ENCODE measurements at places on chromosomes 2 and 18.

- DNase-seq: no peak
These were observed 25.2 kb upstream of the RGPD4 start for GRCh38 chr2:107801498-107801897.

- DNase-seq: no peak
These were observed 317.4 kb downstream of the EN1 start for GRCh38 chr2:118529908-118530599.

DNA sequence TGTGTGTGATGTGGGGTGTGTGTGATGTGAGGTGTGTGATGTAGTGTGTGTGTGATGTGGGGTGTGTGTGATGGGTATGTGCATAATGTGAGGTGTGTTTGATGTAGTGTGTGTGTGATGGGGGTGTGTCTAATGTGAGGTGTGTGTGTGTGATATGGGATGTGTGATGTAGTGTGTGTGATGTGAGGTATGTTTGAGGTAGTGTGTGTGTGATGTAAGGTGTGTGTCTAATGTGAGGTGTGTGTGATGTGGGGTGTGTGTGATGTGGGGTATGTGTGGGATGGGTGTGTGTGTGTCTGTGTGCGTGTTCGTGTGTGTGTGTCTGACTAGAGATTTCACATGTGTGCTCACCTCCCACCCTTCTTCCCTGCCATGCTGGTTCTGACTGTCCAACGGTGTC, 56.3 kb downstream of the TWIST2 start:
- no peak for DNase-seq

GRCh38 chr2:237670641-237671040, 43.3 kb downstream of the LRRFIP1 start:
- DNase-seq: no peak

- DNase-seq: peak; percentile 35
These were observed at the start of gene AFF3 for GRCh38 chr2:100142393-100142792. Gene AFF3, minus strand, starts transcription at chr2:100142590. Its CDS starts 38,136 bp downstream, at chr2:100104454.

- no peak for DNase-seq
These were observed 151.6 kb downstream of the DTNB start for GRCh38 chr2:25521665-25522387.

DNA sequence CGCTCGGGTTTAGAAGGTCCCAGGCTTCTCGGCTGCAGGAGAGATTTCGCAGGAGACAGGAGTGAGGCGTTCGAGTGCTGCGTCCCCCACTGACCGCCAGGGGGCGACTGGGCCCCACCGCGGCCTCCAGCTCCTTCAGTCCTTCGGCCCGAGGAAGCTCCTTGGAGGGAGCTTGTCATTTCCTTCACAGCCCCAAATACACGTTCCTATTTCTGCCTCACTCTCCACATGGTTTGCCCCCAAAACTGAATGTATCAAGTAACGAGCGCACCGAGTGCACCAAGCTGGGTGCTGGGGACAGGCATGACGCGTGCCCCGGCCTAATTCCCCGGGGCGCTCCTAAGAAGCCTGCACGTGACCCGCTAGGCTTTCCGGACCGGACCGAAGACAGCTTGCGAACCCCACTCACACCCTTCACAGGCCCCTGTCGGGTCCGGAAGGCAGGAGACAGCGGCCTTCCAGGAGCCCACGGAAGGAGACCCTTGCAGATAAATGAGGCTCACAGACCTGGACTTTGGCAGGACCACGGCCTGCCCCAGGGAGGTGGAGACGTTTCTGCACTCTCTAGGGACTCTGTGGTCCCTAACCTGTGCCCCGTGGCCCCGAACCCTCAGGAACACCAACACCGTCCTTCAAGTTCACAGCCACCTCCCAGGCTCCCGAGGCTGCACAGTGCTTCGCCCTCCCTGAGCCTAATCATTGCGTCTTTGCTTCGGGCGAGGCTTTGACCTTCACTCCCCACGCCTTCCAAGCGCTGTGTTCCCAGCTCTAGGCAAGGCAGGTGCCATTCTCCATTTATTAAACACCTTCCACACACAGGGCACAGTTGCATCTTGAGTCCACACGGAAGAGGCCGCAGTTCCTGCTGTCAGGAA, 13.0 kb upstream of the FAHD2A start:
- peak; percentile 76 for DNase-seq

- peak; percentile 69 for DNase-seq
These were observed 41.6 kb downstream of the INO80C start for GRCh38 chr18:35455926-35456763.

DNA sequence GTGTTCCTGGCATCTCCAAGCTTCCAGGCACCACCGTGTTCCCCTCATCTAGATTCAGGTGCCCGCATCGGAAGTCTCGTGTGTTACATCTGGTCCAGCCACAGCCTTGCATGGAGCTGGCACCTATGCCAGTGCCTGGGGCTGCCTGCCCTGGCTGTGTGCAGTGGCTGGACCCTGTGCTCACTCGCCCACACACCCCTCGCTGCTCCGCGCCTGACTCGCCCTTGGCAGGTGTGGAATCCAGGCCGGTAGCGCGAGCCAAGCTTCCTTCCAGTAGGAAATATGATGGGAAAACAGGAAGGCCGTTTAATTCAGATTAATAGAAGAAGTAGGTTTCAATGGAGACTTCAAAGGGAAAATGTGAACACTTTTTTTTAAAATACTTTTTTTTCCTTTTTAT, 78.0 kb downstream of the PTPN4 start:
- DNase-seq: peak; percentile 34

DNA sequence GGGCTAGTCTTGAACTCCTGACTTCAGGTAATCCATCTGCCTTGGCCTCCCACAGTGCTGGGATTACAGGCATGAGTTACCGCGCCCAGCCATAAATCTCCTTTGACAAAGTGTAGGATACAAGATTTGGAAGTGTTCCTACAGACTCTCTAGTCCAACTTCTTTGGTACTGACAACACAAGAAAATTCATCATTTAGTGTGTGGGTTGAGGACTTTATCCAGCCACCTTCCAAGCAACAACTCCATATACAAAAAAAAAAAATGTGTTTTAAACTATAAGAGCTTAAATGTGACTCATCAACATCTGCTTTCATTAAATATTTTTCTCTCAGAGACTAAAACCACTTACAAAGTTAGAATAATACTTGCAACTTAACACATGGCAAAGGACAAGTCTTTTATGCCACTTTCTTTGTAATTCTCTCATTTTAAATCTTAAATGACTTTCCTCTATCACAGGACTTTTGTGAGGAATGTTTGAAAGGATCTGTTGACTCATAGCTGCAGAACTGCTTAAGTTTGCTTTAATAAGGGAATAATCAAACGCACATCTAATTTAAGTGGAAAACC, 46.2 kb upstream of the ITGAV start:
- DNase-seq: no peak

DNA sequence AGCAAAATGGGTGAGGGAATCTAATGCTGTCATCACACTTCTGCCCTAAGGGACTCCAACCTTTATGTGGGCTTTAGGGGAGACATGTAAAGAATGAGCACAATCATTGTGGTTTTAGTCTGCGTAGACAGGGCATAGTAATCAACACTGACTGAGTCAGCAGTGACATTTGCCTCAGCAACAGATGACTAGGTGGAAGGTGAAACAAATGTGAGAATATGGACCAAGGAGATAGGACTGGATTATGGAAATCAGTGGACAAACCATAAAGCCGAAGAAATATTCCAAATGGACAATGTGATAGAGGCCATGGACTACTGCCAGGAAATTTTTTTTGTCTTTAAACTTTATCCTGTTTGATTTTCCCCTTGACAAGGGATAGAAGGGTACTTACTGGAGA, 83.9 kb downstream of the PDK1 start:
- no peak for DNase-seq

- no peak for DNase-seq
These were observed 60.8 kb downstream of the CRACDL start for GRCh38 chr2:98875081-98875728.

DNA sequence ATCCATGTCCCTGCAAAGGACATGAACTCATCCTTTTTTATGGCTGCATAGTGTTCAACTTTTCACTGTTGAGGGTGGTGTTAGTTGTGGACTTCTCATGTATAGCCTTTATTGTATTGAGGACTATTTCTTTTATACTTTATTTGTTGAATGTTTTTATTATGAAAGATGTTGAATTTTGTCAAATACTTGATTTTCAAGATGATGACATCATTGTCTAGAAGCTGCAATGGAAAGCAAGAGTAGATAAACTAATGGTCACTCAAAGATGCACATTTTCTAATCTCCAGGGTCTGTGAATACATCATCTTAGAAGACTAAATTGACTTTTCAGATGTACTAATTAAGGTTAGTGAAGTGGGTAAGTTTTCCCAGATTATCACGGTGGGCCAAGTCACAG, 1117.0 kb downstream of the DSC3 start:
- DNase-seq: no peak

DNA sequence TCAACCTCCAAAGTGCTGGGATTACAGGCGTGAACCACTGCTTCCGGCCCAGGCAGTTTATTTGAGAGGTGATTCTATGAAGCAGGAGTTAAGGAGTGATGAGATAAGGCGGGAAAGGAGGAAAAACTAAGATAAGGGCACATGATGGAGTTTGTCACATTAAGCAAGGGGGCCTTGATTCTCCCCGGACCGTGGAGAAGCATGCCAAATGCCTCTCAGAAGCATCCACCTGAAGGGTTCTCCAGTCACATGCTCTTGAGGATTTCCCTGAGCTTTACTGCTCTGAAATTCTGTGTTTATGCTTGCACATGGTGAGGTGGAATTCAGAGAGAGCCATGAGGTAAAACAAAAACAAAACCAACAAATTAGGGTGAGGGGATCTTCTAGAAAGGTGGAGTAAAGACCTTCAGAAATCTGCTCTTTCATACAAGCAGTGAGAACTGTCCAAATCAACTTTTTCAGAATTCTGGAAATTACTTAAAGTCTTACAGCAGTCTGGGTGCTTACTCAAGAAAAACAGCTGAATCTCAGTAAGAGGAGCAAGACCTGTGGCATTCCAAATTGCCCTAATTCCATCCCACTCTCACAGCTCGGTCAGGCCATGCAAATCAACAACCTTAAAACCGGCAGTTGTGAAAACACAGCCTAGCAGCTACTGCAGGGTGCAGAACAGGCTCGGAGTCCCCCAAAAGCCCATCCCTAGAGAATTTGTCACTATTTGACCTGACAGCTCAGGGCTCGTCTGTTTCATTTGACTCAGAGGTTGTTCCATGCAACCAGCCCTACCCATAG, 69.1 kb upstream of the CTLA4 start:
- no peak for DNase-seq

GRCh38 chr2:155733091-155733853, 599.2 kb downstream of the NR4A2 start:
- no peak for DNase-seq

DNA sequence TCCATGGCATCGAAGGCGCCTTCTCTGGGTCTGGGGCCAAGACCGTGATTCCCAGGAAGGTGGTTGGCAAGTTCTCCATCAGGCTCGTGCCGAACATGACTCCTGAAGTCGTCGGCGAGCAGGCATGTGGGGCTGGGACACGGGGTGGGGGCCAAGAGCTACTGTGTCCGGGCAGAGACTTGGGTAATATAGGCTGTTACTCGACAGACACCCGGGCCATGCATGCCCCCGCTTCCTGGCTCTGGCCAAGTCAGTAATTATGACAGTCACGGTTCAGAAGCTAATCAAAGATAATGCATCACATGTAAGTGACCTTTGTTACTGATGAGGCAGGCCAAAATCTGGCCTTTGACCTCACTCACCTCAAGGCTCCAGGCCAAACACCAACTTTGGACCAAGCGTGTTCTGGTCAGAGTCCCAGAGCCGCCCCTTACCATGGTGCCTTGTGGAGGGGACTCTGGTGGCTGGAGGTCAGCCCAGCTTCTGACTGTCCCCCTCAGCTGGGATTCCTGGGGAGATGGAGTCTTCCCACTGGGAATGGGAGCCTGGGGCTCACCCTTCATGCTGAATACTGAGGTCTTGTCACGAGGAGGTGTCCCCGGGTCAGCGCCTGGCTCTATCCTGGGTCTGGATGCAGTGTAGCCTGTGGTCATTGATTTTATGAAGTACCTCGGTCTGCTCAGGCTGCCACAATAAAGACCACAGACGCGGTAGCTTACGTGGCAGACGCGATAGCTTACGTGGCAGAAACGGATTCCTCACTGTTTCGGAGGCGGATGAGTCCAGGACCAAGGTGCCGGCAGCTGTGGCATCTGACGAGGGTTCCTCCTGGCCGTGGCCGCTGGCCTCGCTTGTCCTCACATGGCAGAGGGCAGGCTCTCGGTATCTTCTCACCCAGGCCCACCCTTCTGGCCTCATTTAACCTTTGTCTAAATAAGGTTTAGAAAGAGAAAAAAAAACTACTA, 17.7 kb upstream of the CNDP1 start:
- DNase-seq: no peak

DNA sequence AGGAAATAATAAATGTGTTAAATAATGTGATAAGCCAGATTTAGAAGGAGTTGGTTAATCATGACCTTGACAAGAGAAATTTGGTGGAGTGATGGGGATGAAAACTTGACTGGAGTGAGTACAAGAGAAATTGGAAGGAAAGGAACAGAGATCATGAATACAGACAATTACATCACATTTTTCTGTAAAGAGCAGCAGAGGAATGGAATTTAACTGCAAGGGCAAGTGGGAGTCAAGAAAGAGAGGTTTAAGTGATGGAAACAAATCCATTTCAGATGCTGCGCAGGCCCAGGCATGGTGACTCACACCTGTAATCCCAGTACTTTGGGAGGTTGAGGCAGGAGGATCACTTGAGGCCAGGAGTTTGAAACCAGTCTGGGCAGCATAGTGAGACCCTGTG, 46.7 kb downstream of the ICA1L start:
- DNase-seq: no peak

DNA sequence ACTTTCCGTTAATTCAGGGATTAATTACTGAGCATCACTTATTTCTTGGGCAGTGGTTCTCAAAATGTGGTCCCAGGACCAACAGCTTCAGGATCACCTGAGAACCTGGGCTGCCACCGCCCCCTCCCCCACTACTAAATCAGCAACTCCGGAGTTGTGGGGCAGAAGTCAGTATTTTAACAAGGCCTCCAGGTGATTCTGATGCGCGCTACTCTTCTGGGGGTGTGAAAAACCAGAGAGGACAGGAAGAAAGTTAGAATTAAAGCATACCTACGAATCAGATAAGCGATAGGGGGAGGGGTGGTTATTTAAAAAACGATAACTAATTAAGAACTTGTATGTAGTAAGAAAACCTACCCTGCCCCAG, 319 bp downstream of the ZSCAN30 start:
- peak; percentile 52 for DNase-seq

- DNase-seq: peak; percentile 12
These were observed 22.8 kb downstream of the TTLL4 start for GRCh38 chr2:218733171-218734021.

GRCh38 chr2:111095434-111095833, 25.3 kb upstream of the BCL2L11 start:
- no peak for DNase-seq

- no peak for DNase-seq
These were observed 72.8 kb downstream of the TBR1 start for GRCh38 chr2:161488879-161489278.

- DNase-seq: no peak
These were observed 60.9 kb upstream of the ACAA2 start for GRCh38 chr18:49874238-49874637.
